Upper lobe of right lung (tissue), 1 donor: ENCODE measurements at places on chromosomes 16 and 17.

DNA sequence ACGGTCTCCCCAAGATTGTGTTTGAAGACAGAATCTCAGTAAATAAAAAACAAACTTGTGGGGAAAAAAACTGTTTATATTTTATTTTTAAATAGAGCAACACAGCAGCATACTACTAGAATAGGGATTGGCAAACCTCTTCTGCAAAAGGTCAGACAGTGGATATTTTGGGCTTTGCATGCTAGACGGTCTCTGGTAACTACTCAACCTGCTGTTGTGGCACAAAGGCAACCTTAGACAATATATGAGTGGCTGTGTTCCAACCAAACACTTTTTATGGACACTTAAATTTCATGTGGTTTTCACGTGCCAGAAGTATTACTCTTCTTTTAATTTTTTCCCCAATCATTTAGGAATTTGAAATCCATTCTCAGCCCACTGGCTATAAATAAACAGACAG, 55.0 kb downstream of the IRX5 start:
- no peak for DNase-seq

DNA sequence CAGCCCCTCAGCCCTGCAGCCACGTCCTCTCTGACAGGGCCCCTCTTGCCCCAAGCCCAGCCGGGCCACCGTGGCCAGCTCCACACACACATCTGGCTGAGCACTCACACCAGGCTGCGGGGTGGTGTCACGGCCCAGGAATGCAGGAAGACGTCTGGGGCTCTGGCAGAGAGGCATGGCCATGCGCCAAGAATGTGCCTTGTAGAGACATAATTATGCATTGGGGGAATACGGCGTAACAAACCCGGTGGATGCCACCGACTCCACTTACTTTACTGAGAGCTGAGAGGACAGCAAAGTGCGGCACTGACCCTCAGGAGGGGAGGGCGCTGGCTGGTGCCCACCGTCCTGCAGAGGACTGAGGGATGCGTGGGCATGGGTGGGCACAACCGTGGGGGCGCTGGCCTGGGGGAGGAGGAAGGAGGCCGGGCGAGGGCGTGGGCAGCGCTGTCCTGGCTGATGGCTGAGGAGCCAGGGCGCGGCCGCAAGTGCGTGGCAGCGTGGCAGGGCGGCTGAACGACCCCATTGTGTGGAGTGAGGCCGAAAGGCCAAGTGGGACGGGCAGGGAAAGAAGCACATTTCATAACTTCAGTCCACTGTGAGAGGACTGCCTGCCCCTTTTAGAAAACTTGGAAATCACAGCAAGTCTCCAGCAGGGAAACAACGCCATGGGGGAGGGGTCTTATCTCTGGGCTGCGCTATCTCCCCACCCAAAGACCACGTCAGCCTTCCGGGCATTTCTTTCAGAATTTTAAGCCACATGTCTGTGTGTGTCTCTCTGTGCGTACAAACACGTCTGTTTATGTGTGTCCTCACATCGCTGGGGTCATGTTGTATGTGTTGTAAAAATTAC, 30.6 kb downstream of the METRNL start:
- peak; percentile 94 for DNase-seq

DNA sequence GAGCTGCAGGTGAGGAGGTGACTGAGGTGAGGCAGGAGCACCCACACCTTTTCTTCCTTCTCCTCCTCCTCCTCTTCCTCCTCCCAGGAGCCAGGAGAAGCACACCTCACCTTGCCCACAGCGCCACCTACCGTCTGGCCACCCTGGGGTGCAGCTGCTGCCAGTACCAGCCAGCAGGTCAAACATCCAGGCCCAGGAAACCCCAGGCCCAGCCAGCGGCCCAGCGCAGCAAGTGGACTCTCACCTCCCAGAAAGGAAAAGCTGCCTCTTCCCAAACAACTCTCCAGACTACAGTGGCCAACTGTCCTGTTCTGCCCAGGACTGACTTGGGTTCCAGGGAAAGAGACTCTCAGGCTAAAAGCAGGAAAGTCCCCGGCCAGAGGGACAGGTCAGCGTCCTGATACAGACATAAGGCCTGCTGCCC, 22.7 kb downstream of the PEMT start:
- peak; percentile 92 for DNase-seq

DNA sequence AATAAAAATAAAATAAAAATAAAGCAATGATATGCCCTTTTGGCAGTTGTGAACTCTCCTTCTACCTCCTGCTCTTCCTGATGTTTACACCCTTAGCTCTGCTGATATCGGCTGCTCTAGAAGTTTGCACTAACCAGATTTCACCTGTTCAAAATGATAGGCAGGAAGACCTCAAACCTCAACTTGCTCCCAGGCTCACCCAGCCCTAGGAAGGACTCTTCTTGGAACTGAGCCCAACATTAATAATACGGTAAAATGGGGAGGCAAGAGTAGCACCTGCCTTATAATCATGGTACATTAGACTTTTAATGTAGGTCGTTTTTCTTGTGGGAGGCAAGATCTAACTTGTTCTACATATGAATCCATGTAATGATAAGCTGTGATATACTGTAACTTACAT, 61.2 kb upstream of the MED13 start:
- DNase-seq: no peak

- DNase-seq: peak; percentile 35
Observed at GRCh38 chr17:79038545-79039135, 14.7 kb downstream of the C1QTNF1 start.

GRCh38 chr17:37828651-37829124, 83.8 kb upstream of the HNF1B start:
- DNase-seq: no peak

DNA sequence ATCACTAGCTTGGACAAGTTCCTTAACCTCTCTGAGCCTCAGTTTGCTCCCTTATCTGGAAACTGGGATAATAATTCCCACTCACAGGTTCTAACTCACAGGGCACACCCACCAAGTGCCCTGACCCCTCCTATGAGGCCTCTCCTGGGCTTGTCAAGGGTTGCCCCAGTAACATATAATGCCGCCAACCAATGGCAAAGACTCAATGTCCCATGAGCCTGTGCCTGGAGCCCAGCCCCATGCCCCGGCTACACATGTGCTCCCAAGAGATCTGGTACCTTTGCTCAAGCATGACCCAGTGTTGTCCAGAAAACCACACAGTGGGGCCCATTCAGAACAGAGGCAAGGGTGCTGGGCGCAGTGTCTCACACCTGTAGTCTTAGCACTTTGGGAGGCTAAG, 8.5 kb upstream of the FBXL19 start:
- no peak for DNase-seq

- no peak for DNase-seq
Observed at GRCh38 chr16:1884889-1885288, 12.9 kb upstream of the MEIOB start.

DNA sequence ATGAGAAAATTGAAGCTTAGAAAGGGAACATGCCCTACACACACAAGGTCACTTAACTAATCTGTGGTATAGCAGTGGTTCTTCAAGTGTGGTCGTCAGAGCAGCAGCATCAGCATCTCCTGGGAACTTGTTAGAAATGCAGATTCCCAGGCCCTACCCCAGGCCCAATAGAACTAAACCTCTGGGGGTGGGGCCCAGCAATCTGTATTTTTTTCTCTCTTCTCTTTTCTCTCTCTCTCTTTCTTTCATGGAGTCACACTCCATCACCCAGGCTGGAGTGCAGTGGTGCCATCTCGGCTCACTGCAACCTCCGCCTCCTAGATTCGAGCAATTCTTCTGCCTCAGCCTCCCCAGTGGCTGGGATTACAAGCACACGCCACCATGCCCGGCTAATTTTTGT, 3.9 kb downstream of the NLE1 start:
- DNase-seq: no peak

- DNase-seq: no peak
Observed at GRCh38 chr16:66400503-66401380, 26.4 kb upstream of the BEAN1 start.

- DNase-seq: no peak
Observed at GRCh38 chr17:5429191-5429887, 9.4 kb downstream of the RPAIN start.

DNA sequence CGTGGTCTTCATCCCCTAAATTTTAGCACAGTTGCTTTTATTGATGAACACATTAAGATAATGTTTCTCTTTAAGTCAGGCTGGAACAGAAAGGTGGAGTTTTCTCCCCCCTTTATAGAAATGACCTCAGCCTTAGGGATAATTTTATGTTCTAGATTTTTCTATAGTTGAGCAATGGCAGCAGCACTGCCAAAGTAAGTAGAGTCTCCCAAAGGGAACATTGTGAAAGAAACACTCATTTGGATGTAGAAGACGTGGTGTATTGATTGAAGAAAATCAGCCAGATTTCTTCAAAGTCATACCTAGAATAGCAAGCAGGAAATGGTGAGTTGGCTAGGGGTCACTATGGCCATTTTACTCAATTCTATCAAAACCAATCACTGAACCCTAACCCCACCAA, 122.5 kb downstream of the DNAH9 start:
- no peak for DNase-seq

DNA sequence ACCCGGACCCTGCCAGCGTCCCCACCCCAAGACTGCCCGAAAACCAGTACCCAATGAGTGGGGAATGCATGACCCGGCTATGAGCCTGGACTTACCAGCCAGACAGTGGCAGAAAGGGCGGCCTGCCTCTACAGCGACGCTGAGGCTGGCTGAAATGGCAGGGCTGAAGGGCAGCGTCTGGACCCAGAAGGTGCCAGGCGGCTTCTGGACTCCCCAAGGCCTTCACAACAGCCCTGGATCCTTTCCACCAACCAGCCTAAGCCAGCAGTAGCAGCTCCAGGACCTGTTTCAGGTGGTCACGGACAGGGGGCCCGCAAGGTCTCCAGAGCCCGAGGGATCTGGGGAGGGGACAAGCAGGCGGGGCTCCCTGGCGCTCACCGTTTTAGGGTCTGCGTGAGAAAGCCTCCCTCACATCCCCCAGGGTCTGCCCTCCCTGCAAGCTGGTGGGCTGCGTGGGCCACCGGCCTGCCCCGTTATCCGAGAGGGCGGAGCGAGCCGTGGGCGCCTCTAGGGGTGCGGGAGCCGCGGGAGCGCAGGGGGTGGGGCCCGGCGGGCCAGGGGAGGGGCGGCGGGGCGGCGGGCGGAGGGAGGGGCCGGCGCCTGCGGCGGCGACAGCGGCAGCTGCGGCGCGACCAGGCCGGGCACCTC, at the start of gene RIPOR1:
TSS of gene RIPOR1 (plus strand) at position 608 of the 648 bp plus-strand sequence. CDS start 9,618 bp downstream, outside the sequence.
- peak; percentile 85 for DNase-seq

DNA sequence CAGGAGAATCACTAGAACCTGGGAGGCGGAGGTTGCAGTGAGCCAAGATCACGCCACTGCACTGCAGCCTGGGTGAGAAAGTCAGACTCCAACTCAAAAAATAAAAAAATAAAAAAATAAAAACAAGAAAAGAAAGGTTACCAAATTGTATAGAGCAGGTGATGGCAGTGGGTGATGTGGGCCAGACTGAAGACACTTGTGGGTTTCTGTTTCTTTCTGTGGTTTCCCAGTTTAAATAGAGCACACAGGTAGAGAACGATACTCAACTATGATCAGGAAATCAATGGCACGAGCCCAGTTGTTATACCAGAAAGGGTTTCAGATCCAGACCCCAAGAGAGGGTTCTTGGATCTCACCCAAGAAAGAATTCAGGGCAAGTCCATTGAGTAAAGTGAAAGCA, 32.6 kb downstream of the NUBP1 start:
- no peak for DNase-seq

GRCh38 chr17:15947976-15948752, 3.2 kb downstream of the ADORA2B start:
- DNase-seq: no peak

GRCh38 chr16:81821436-81822128, 42.5 kb downstream of the PLCG2 start:
- no peak for DNase-seq

DNA sequence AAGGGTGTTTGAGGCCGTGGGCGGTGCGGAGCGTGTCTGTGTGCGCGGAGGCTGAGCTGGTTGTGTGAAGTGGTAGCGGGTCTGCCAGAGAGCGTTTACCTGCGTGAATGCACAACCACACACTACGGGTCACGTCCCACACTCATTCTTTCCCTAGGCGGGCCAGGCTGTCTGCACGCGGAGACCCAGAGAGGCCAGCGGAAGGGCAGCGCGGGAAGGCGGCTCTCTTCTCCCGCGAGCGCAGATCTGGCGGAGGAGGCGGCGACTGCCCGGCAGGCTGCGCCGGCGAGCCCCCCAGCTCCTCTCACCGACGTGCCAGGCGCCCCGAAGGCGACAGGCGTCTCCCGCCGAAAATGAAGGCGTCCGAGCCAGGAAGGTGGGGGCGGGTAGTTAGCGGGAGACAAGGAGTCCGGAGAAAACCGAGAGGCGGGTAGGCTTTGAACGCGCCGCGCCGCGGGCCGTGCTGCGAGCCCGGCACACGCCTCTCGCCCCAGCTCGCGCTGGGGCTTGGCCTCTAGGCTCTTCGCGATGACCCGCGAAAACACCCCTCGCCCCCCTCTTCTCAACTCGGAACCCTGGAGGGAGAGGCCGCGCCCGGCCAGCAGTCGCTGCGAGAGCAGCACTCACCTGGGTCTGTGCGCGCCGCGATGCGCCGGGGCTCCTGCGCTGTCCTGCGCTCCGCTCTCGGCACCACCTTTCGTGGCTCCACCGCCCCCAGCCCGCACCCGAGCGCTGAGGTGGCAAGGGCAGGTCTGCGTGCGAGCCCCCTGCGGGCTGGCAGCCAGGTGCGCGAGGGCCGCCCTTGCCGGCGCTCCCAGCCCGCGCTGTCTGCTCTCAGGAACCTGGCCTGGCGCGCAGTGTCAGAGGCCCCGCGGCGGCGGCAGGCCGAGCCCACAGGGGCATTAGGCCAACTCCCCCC, 2.0 kb upstream of the FOXF1 start:
- DNase-seq: no peak

DNA sequence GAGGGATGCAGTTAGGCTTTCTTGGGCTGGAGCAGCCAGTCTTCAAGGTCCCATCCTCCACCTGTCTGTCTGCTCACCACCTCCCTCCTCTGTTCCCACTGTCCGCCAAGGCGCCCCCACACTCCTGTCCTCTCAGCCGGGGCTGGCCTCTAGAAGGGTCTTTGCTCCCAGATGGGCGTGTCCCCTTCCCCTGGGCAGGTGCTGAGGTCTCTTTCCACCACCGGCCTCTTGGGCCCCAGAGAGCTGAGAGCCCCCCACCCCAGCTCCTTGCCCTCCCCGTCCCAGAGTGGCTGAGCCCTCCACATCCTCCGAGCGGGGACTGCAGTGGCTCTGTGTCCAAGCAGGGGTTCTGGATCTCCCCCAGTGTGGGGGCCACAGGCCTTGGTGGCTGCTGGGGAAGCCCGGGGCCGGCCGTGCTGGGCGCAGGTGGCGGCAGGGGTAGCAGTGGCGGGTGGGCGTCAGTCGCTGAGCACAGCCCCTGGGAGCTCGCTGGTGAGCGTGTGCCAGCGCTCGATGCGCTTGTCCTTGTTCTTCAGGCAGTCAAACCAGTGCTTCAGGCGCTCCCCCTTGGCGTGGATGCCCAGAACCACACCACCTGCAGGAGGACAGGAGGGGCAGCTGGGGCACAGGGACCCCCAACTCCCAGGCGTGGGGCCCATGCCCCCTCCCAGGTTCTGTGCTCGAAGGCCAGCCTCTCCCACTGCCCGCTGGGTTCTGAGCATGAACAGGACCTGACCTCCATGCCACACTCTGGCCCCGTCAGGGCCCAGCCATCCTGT, 9.8 kb downstream of the SCGB1C2 start:
- DNase-seq: peak; percentile 65
